NCI-H345 (cell line): ENCODE measurements at places on chromosomes 16 and 17.

- DNase-seq = no peak
These were observed 15.4 kb upstream of the DHRS13 start for GRCh38 chr17:28918295-28918694.

DNA sequence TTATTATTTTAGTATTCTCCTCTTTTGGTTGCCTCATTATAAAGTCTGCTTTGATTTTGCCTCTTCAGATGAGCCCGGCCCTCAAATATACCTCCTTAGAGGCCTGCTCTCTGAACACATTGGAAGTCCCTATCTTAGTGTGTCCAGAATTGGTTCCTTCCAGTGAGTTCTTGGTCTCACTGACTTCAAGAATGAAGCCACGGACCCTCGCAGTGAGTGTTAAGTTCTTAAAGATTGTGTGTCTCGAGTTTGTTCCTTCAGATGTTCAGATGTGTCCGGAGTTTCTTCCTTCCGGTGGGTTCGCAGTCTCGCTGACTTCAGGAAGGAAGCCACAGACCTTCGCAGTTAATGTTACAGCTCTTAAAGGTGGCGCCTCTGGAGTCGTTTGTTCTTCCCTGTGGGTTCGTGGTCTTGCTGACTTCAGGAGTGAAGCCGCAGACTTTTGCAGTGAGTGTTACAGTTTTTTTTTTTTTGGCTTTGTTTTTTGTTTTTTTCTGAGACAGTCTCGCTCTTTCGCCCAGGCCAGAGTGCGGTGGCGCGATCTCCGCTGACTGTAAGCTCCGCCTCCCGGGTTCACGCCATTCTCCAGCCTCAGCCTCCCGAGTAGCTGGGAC lies 45.8 kb upstream of the NOS2 start:
- DNase-seq = no peak

DNA sequence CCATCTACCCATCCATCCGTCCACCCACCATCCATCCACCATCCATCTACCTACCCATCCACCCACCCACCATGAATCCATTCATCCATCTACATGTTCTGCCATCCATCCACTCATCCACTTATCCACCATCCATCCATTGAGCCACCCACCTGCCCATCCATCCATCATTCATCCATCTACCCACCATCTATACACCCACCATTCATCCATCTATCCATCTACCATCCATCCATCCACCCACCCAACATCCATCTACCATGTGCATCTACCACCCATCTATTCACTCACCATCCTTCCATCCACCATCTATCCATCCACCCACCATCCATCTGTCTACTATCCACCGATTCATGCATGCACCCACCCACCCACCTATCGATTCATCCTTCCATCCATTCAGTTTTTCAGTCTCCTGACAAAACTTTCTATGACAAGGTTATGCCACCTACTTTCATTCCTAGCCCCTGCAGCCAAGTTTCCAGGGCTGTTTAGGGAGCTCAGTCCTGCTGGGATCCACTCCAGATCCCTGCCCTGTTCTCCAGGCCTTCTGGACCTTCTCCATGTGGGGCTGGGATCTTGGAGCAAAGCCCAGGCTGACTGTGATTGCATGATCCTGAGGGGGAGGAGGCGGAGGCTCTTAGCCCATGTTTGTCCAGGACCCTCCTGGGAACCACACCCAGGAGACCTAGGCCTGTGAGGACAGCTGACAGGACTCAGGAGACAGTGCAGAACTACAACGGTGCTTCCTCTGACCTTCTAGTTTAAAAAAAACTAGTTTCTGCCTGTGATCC lies 27.4 kb downstream of the BCO1 start:
- DNase-seq = no peak

DNA sequence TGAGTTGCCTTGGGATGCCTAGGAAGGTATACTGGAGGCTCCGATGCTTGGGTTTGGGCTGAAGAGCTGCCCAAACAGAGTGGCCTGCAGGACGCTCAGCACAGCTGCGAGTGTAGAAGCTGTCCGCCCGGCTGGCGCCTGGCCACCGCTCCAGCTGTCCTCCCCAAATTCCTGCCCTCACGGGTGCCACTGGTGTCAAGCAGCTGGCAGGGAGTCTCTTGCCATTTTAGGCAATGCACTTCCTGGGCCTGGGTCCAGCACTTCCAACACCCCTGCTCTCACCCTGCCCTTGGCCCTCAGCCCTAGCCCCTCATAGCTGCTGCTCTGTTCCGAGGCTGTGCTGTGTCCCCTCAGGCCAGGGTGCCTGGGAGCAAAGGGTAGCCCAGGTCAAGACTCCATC lies 5.2 kb upstream of the PKMYT1 start:
- no peak for DNase-seq

DNA sequence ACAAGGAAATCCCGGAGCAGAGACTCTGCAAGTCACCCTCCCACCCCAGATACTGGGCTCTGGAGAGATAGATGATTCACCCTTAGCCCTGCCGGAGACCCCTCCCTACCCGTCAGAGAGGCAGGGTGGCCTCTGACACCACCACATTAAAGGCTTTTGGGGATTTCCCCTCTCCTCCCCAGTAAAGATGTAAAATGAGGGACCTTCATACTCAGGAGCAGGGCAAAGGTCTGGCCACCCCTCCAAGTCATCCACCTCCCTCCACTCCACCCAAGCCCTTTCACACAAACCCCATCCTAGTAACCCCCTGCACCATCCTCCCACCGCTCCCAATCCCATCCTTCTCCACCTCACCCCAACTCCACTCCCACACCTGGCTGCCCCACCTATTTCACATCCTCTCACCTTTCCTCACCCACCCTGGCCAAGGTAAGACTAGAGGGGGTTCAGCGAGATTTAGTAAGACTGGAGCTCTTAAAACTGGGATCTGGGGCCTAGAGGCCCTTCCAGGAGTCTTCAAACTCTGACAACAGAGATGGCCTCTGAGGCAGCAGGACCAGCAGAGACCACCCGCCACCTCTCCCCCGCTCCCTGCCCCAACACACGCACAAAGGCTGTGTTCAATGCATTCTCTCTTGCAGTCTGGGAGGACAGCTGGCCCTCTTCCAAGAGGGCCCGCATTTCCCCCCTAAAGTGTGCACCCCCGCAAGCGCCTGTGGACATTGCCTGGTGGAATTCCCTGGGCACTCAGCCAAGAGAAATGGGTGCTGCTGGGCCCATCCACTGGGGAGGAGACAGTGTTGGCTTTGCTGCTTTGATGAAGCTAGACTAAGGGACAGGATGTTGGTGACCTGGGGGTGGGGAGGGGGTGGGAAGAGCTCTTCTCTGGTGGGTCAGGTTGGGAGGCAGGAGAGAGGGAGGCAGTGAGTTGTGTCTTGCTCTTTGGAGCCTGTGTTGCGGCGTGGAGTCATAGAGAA lies 1.1 kb downstream of the ABAT start:
- peak; percentile 32 for DNase-seq

GRCh38 chr16:85428899-85429775 lies 184.0 kb upstream of the GSE1 start:
- DNase-seq = no peak

- no peak for DNase-seq
These were observed 40.7 kb downstream of the ABCA5 start for GRCh38 chr17:69286257-69286656.

GRCh38 chr17:61245706-61246135 lies 153.9 kb upstream of the TBX2 start:
- peak; percentile 89 for DNase-seq

DNA sequence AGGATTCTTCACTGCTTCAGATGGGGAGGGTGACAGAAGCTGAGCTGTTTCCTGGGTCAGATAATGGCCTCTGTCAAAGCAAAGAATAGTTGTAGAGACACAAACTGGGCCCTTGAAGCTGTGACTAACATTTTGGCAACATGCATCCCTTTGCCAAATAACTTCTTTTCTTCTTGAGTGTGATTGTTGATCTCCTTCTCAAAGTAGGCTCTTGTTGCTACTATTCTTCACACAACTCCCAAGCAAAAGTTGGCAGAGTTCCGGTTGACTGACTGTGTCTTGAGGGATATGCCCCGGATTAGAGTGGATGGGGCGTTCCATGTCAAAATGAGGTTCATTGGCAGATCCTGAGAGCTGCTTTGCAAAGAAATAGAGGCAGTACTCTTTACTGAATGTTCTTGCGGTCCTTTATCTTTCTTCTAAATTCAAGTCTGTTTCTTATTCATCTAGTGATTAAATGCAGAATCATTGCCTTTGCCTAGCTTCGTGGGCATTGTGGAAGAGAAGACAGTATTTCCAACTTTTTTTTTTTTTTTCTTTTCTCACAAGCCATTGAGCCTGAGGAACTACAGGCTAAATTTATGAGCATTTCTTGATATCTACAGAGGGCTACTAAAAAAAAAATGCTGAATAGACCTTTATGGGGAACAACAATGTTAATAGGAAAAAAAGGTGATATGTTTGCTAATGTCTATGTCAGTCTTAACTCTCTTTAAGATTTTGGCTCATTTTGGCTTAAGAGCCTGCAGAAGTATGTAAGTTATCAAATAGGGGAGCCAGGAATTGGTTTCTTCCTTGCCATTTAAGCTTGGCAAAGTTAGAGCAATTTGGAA lies 5.8 kb downstream of the WIPF2 start:
- DNase-seq = no peak

DNA sequence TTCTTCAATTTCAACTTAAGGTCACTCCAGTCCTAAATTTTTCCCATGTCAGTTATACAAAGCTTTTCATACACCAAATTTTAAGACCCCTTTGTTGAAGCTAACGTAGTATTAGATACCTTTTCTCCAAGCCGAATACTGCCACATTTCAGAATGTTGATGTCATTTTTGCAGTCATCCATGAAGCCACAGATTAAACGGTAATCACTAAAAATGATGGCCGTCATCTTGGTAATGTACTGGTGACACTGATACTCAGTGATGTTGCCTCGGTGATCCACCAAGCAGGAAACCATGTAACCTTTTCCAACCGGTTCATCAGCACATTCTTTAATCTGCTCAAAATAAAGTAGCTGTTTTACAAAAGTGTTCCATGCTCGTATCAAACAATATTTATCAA lies 82.1 kb upstream of the CLEC18B start:
- no peak for DNase-seq

DNA sequence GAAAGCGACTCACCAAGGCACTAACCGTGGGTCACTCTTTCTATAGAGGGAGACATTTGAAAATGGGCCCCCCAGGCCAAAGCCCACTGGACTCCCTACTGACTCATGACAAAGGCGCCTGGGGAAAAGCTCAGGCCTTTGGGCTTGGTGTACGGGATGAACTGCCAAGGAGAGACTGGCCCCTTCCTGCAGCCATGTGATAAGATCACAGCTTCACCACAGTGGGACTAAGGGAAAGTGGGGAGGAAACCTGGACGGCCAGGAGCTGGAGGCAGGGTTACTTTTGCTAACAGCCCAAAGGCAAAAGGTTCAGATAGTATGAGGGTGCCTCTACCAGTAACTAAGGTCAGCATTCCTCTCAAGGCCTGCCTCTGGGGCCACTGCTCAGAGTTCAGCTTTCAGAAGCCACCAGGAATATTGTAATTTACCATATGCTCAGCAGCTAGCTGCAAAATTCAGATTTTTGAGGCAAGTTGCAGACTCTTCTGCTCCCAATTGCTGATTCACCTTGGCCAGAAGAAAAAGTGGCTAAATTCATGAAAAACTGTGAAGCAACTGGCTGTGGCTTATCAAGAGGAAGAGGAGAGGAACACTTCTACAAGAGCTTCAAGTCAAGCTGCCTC lies 37.1 kb upstream of the SLC25A19 start:
- DNase-seq = no peak

- DNase-seq = no peak
These were observed 51.3 kb upstream of the CCL1 start for GRCh38 chr17:34414339-34414738.

DNA sequence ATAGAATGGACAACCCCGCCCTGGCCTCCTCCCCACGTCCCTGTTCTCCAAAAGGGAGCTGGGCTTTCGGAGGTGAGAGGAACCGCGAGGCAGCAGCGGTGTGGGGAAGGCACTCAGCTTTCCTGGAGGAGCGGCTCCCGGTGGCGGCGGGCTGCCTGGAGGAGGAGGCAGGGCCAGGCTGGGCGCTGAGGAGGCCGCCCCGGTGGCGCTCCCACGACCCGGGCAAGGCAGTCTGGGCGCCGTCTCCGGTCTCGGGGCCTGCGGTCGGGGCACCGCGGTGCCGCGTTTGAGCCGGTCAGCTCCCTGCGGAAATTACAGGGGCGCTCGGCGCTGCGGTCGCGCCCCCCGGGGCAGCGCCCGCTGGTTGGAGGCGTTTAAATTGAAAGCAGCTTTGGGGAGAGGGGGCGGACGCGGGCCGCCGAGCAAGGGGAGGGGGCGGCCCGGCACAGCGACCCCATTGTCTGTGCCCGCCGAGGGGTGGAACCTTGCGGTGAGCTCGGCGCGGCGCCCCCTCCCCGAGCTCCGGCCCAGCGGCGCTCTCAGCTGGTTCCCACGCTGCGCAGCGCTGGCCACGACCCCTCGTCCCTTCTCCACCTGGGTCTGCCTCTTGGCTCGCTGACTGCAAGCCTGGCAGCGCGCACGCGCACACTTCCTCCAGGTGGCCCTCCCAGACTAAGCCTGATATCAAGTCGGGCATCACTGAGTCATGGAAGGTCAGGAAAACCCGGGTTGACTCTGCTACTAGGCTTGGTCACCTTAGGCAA lies 58.7 kb upstream of the DLX4 start:
- no peak for DNase-seq

DNA sequence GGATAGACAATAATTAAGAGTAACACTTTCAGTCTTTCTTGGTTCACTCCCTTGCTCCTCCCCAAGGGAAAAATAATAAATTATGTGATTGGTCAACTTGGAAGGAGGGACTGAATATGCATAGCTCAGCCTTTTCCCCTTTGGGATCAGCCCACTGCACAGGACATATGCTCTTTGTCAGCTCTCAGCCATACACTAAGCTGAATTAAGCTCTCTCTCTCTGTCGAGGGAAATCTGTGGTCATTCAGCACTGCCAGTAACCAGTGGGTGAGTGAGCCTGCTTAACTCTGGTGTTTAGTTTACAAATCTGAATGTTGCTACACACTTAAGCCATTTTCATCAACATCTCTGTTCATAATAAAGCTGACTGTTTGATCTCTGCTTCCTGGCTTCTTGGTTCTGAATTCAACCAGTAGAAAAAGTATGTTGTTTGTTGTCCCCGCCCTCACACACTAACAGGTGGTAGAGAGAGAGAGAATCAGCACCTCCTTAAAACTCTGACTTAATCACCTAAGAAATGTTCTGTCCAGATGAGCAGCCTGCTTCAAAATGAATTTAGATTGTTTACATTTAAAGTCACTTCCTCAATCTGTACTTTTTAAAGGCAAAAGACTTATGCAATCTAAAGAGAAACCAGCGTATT lies 102.3 kb upstream of the C17orf78 start:
- DNase-seq = no peak

- no peak for DNase-seq
These were observed 71.3 kb downstream of the SMG6 start for GRCh38 chr17:2232244-2232638.

- DNase-seq = no peak
These were observed 42.9 kb upstream of the CDRT4 start for GRCh38 chr17:15510361-15510760.

- DNase-seq = no peak
These were observed at the start of gene PHLPP2 for GRCh38 chr16:71724320-71724751. Gene PHLPP2 (minus strand): TSS chr16:71724701. CDS start chr16:71714795, 9,906 bp downstream.

GRCh38 chr16:78593352-78593751 lies 493.9 kb downstream of the WWOX start:
- no peak for DNase-seq

- DNase-seq = no peak
These were observed 90.5 kb upstream of the HSBP1 start for GRCh38 chr16:83717308-83717707.

GRCh38 chr16:1620391-1620790 lies 8.2 kb downstream of the CRAMP1 start:
- DNase-seq = no peak
